ENCODE measurements at places on chromosomes 2 and 18.

- DNase-seq: no peak
Observed at GRCh38 chr2:176826984-176827668, 385.5 kb upstream of the HNRNPA3 start.

DNA sequence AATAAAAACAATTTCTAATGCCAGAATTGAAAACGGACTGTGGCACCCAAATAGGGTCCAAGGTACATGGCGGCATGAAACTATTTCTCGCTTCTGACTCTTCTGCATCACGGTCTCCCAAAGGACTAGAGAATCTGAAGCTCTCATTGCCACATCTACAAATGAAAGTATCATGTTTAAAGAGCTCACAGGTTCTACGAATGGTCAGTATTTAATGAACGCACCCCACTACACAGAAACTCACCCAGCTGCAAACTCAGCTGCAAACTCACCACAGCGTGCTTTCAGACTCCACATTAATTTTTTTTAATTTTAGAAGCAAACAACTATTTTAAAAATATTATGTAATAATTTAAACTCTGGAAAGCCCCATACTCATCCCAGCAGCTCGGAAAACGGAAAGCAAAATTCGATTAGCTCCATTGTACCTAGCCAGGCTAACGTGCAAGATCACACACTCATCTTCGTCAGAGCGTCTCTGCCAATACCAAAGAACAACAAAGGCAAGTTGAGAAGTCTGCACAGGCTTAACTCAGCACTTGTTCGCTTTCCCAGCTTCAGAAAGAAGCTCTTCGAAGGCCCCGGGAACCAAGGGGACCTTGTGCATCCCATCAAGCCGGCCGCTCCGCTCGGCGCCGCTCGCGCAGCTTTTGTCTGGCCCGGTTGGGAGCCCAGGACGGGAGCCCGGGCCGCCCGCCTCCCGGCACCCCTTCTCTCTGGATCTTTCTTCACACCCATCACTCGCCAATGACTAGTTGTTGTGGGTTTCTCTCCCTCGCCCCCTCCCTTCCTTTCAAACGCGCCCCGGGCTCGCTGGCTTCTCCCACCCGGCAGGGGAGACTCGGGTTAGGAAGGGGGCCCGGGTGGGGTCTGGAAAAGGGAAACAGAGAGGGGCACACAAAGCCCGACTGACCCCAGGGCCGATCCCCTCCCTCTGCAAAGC, 785 bp downstream of the CLASP1 start:
- DNase-seq: peak; percentile 72

GRCh38 chr2:126761256-126761980, 105.5 kb downstream of the GYPC start:
- DNase-seq: no peak

DNA sequence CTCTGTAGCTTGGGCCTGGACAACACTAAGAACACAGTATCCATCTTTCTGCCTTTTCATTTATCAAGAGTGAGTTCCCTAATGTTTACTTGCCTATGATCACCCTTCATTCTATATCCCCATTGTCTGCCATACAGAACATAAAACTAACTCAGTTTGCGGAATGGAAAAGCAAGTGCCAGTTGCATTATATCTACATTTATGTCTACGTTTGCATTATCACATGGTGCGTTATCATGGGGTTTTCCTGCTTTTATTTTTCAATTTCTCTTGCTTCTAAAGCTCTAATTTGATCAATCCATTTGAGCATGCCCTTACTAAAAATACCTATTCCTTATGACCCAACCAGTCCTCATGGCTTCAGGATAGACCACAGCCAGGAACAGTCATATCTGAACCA, 421.6 kb upstream of the VWC2L start:
- no peak for DNase-seq

DNA sequence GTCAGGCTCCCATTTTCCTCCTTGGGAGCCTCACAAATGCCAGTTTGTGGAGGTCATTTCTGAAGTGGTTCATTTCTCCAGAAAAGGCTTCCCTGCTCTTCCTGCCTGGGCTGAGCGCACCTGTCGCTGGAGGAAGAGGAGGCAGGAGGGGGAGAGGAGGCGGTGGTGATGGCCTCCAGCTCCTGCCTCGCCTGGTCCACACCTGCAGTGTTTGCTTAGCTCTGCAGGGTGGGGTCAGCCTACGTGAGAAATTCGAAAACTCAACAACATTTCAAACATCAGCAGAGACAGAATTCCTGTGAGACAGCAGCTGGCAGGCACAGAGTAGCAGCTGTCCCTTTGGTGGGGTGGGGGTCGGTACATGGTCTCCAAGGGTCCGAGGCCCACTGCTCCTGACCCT, 7.9 kb downstream of the IMPA2 start:
- no peak for DNase-seq

- no peak for DNase-seq
Observed at GRCh38 chr2:75094405-75094804, 104.9 kb downstream of the TACR1 start.

DNA sequence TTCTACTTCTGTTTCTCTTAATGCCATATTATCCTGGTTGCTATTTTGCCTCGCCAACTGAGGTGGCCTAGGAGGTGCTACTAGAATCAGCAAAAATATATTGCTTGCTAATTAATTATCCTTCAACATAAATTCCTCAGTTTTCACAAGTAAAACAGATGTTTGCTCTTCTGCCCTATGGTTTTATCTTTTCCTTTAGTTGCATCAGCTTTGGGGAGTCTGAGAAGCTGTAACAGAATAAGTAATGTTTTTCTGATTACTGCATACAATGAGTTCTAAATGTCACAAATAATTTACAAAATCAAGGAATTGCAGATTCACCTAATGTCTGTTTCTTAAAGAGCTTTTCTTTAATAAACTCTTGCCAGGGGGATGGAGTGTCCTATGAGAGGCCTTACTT, 36.7 kb downstream of the GULP1 start:
- no peak for DNase-seq

Measured in choroid plexus epithelial cell (primary cell).